ENCODE measurements at places on chromosomes 7 and 10. TPM values are rescaled to one million over a fixed set of nuclear protein-coding genes. Genes with fewer than 3 reads are reported as not detected.

Gene ZPBP
- total RNA-seq: not detected

Gene SORCS1
- total RNA-seq: not detected

Gene OR13A1
- not detected for total RNA-seq

Gene NOS3
- total RNA-seq: 7.7 TPM

Gene DIP2C
- total RNA-seq: 12.1 TPM

Gene MOGAT3
- total RNA-seq: not detected

DNA sequence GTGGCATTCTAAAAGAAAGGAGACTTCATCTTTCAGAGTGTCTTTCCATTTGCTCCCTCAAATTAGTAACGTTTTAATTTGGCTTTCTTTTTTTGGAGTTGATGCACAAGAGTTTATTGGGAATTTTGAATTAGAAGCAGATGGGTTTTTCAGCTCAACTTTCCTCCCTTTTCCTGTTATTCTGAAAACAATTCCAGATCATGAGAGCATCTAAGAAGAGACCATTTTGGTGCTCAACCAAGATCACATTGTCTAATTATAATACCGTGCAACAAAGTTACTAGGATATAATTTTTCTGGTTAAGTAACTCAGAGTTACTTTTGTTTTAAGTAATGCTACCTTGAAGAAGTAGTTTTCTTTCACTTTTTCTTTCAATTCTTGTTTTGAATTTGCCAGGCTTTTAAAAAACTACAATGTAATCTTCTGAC lies 396.6 kb upstream of the KLF6 start:
- DNase-seq: no peak
- no peak overlapping the region for H3K4me3 ChIP-seq
- H3K36me3 ChIP-seq: no peaks in the 10 kb centered on the region
- no peak overlapping the region for H3K27ac ChIP-seq

GRCh38 chr10:11782793-11783557 lies 40.2 kb upstream of the PROSER2 start:
- H3K4me3 ChIP-seq: no peak overlapping the region
- H3K4me1 ChIP-seq: no peaks in the 10 kb centered on the region
- DNase-seq: no peak
- no peaks in the 10 kb centered on the region for H3K27me3 ChIP-seq

- H3K27ac ChIP-seq: no peak overlapping the region
- H3K36me3 ChIP-seq: no peaks in the 10 kb centered on the region
- no peak overlapping the region for H3K4me3 ChIP-seq
- H3K27me3 ChIP-seq: no peaks in the 10 kb centered on the region
- no peak for DNase-seq
These were observed 37.2 kb downstream of the RAPGEF5 start for GRCh38 chr7:22319424-22320403.

GRCh38 chr10:575402-576129 lies 113.9 kb downstream of the DIP2C start:
- no peaks in the 10 kb centered on the region for H3K27me3 ChIP-seq
- no peak overlapping the region for H3K4me3 ChIP-seq
- no peak for DNase-seq
- H3K27ac ChIP-seq: no peak overlapping the region
- peaks cover 3% of the 10 kb centered on the region for H3K4me1 ChIP-seq
- H3K36me3 ChIP-seq: no peaks in the 10 kb centered on the region

GRCh38 chr7:104174798-104175197 lies 33.0 kb downstream of the ORC5 start:
- H3K4me1 ChIP-seq: no peaks in the 10 kb centered on the region
- no peak overlapping the region for H3K4me3 ChIP-seq
- H3K27me3 ChIP-seq: no peaks in the 10 kb centered on the region

DNA sequence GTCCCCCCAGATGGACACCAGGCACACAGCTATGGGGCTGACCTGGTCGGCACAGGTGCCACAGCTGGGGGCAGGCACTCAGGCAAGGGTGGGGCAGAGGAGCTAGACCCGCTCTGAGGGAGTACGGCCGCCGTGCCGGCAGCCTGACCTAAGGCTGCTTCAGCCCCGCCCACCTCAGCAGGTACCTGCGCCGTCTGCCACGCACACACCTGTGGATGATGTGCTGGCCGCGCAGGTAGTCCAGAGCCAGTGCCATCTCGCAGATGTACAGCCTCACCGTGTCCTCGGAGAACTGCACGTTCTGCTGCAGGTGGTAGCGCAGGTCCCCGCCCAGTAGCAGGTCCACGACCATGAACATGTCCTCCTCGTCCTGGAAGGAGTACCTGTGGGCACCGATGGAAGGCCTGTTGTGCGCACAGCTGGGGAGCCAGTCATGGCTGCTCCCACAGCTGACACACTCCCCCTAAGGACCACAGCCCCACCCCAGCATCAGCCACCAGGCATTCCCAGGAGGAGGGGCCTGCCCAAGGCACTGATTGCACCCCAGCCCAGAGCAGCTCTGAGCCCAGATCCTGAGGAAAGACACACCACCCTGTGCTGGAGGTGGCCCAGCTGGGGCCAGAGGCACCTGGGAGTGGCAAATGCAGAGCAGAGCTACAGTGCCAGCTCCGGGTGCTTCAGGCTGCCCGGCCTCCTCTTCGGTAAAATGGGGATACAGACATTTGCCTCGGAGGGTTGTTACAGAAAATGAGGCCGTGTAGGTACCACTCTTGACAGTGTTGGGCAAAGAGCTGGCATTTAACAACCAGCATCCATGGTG lies 40.0 kb downstream of the DPYSL4 start:
- H3K4me3 ChIP-seq: no peak overlapping the region
- DNase-seq: peak; percentile 75
- no peak overlapping the region for H3K27ac ChIP-seq
- H3K27me3 ChIP-seq: no peaks in the 10 kb centered on the region

- DNase-seq: no peak
- no peak overlapping the region for H3K4me3 ChIP-seq
- H3K36me3 ChIP-seq: no peaks in the 10 kb centered on the region
- H3K27ac ChIP-seq: no peak overlapping the region
These were observed 143.6 kb downstream of the ST7 start for GRCh38 chr7:117096942-117097341.

GRCh38 chr10:113329121-113329596 lies 223.7 kb upstream of the HABP2 start:
- no peaks in the 10 kb centered on the region for H3K4me1 ChIP-seq
- DNase-seq: no peak
- no peaks in the 10 kb centered on the region for H3K27me3 ChIP-seq
- no peaks in the 10 kb centered on the region for H3K36me3 ChIP-seq

DNA sequence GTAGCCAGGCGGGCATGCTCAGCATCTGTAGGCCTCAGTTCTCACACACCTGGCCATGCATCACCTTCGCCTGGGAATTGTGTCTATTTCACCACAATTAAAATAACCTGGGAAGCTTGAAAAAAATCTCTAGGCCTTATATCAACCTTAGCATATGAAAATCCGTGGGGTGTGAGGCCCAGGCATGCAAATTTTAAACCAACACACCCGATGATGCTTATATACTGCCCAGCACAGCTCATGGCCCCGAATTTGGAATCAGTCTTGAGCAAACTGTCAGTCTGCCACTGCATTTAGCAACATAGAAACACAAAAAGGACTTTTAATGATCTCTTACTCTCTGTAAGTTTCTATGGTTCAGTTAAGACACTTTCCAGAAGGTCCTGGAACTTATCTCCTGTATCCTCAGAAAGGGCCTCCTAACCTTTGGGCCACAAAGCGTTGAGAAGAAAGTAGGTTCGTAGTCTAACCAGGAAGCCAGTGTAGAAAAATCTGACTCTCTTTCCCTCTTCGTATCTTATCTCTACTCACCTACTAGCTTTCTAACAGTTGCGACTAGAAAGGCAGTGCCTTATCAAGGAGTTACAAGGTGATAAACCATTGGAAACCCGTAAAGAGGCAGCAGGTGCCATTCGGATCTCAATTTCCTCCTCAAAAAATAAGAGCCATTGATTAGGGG lies 12.0 kb upstream of the DMBT1 start:
- H3K27me3 ChIP-seq: no peaks in the 10 kb centered on the region
- H3K4me3 ChIP-seq: no peak overlapping the region
- H3K27ac ChIP-seq: no peak overlapping the region
- H3K4me1 ChIP-seq: peaks cover 8% of the 10 kb centered on the region
- DNase-seq: no peak

DNA sequence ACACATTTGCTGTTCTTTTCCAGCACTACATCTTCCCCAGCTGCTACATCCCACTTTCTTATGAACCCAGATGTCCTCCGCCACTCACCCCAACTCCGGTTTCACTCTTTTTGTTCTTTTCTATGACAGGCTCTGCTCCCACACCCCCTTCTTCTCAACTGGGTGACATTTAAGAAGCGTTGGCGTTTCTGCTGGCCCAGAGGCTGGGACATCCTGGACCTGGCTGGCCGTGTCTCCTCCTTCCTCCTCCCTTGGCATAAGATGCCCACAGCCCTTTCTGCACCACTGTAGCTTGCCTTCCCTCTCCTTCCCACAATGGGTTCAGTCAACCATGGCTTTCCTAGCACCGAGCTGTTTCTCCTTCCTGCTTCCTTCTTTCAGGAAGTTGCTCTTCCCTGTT lies 9.4 kb upstream of the CALML5 start:
- H3K27me3 ChIP-seq: no peaks in the 10 kb centered on the region
- H3K36me3 ChIP-seq: no peaks in the 10 kb centered on the region
- no peak for DNase-seq
- peaks cover 6% of the 10 kb centered on the region for H3K4me1 ChIP-seq
- H3K27ac ChIP-seq: no peak overlapping the region
- H3K4me3 ChIP-seq: no peak overlapping the region
